ENCODE measurements at places on chromosomes 13 and 19.

DNA sequence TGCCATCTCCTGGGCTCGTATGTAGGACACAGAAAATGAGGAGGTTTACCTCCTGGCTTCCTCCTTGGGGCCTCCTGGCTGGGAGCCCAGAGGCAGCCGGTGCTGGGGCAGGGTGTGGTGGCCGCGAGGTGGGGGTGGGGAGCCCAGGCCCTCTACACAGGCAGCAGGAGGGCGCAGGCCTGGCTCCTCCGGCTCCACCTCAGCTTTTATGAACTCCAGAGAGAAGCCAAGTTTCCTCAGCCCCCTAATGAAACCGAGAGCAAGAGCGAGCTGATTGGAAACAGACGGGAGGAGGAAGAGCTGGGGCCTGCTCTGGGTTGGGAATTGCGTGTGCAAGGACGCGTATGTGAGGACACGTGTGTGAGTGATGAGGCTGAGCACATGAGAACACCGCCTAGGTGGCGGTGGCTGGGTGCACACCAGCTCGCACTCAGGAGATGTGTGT, 23.1 kb downstream of the LYL1 start:
- DNase-seq, result no peak

DNA sequence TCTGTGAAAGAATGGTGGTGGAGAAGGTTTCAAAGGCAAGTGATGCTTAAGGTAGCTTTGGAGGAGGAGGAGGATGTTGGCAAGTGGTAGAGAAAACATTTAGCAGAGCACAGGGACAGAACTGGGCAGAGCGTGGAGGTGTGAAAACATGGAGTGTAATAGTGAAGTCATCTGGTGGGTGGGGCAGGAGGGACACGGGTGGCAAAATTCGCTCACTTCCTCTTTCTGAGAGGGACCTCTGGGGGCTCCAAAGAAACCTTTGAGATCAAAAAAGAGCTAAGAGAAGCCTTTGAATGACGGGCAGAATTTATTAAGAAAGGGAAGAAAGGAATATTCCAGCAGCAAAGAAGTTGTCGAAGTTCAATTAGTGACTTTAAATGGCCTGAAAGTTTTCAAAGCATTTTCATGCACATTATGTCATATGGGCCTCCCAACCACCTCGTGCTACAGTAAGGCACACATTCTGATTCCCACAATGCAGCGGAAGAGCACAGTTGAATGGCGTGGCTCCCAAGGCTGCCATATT, 82.8 kb downstream of the STARD13 start:
- DNase-seq, result peak; percentile 33

- no peak for DNase-seq
Measured at GRCh38 chr13:101709952-101710351, 257.5 kb downstream of the ITGBL1 start.

DNA sequence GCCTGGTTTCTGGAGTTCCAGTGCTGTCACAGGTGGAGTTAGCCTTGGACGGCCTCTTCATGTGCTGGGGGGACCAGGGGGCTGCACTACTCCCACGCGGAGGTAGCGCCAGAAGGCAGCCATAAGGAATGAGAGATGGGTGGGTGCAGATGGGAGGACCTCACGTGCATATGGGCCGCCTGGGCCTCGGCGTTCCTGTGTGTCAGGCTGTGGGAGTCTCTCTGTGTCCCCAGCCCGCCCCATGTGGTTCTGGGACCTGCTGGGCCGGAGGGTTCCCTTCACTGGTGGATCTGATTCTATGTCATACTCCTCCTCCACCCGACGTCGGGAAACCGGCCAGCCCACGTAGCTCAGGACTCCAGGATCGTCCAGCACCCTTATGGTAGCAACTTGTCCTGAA, 149.0 kb upstream of the SOX1 start:
- DNase-seq, result no peak

- no peak for DNase-seq
Measured at GRCh38 chr19:4062419-4063368, 4.0 kb downstream of the ZBTB7A start.

GRCh38 chr13:39468306-39468705, 134.7 kb downstream of the LHFPL6 start:
- no peak for DNase-seq

GRCh38 chr13:96898646-96899254, 95.5 kb downstream of the OXGR1 start:
- no peak for DNase-seq

DNA sequence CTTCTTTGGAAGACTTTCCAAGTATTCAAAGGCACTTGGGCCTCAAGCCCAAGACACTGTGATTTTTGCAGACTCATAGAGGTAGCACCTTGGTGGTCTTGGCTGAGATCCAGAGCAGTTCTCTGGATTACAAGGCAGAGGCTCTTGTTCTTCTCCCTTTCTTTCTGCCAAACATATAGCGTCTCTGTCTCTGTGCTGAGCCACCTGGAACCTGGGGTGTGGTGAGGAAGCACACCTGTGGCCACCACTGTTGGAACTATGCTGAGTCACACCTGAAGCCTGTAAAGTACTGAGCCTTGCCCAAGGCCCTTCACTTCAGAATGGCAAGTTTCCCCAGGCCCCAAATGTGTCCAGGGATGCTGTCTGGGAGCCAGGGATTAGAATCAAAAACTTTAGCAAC, 127.5 kb downstream of the FREM2 start:
- no peak for DNase-seq

DNA sequence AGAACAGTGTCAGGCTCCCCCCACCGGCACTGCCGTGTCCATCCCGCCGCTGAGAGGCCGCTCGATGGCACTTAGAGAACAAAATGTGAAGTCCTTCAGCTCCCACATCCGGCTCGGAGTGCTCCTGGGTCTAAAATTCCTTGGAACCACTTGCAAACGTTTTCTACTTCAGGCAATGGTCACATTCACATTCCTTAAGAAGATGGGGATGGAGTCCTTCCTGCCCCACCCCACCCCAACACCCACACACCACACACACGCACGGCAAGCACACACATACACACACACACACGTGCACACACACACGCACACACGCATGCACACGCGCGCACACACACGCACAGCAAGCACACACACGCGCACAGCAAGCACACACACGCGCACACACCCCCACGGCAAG, 83.4 kb downstream of the SOX1 start:
- DNase-seq, result no peak

DNA sequence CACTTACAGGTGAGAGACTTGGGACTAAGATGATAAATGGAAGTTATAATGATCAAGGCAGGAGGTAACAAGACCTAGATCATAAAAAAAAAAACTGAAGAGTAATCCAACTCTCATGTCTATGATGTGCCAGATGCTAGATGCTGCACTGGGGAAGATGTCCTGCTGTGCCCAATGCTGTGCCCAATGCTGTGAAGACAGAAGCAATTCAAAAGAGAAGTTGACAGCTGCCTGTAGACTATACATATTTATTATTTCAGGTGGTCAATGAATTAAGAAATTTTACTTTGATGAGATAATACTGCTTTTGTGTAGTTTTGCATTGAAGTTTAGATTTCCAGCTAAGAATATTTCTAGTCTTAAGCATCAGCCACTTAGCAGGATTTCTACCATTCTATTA, 21.5 kb downstream of the VWA8 start:
- no peak for DNase-seq

GRCh38 chr19:50422397-50423278, 3.9 kb downstream of the SPIB start:
- DNase-seq, result no peak

DNA sequence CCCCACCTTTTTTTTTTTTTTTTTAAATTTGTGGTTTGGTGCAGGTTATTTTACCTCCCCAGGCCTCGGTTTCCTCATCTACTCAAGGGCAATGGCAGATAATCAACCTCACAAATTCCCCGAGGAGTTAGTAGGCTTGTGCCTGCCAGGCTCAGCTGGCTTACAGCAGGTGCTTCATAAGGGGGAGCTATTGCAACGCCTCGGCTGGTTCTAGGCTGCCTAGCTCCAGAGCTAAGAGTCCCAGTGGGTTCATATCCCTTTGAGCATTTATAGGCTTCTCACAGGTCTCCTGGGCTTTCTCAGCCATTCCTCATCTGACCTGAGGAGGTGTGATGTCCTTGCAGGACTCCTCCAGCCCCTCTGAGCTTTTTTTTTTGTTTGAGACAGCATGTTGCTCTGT, 10.6 kb downstream of the BCKDHA start:
- DNase-seq, result peak; percentile 49

DNA sequence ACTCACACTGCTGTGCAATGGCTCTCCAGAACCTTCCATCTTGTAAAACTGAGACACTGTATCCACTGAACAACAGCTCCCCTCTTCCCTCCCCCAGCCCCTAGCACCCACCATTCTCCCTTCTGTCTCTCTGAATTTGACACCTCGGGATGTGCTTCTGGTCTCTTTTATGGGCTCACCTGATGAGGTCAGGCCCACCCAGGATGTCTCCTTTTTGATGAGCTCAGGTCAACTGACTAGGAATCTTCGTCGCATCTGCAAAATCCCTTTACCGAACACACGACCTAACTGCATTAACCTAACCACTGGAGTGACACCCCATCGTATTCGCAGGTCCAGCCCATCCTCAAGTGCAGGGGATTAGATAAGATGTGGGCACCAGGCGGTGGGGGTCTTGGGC, 73.9 kb downstream of the GNG7 start:
- DNase-seq, result no peak

- peak; percentile 61 for DNase-seq
Measured at GRCh38 chr19:47110521-47111005, 3.0 kb downstream of the ZC3H4 start.

- DNase-seq, result peak; percentile 23
Measured at GRCh38 chr13:75566658-75567057, 17.1 kb downstream of the UCHL3 start.

DNA sequence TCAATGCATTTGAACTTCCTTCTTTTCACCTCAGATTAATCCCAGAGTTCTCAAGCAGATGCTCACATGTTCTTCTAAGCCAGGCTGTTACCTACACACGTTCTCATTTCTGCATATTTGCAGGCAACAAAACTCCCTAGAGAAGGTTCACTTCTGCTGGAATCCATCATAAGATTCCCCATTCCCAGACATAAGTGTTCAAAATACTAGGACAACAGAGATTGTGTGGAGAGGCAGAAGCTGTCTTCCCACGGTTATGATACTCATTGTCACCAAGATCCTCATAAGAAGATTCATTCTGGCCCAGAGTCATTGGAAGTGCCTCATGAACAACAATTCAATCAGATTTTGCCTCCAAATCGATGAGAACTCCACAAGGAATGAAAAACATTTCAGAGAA, 931.6 kb upstream of the MIR17HG start:
- DNase-seq, result no peak

- DNase-seq, result no peak
Measured at GRCh38 chr19:47499371-47499770, 15.4 kb upstream of the KPTN start.

GRCh38 chr13:81480634-81481033, 1139.7 kb upstream of the SPRY2 start:
- DNase-seq, result no peak

GRCh38 chr19:46739290-46739771, 6.5 kb upstream of the FKRP start:
- DNase-seq, result no peak

- DNase-seq, result no peak
Measured at GRCh38 chr13:43411211-43411610, 375.6 kb downstream of the ENOX1 start.

DNA sequence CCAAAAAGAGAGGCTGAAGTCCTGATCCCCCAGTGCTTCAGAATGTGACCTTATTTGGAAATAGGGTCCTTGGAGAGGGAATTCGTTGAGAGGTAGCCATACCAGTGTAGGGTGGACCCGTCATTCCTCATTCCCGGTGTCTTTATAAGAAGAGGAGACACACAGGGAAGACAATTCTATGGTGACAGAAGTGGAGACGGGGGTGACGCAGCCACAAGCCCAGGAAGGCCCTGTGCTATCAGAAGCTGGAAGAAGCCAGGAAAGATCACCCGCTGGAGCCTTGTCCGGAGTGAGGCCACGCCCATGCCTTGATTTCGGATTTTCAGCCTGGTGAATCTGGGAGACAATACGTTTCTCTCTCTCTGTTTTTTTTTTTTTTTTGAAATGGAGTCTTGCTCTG, 2.6 kb upstream of the MYPOP start:
- DNase-seq, result no peak

DNA sequence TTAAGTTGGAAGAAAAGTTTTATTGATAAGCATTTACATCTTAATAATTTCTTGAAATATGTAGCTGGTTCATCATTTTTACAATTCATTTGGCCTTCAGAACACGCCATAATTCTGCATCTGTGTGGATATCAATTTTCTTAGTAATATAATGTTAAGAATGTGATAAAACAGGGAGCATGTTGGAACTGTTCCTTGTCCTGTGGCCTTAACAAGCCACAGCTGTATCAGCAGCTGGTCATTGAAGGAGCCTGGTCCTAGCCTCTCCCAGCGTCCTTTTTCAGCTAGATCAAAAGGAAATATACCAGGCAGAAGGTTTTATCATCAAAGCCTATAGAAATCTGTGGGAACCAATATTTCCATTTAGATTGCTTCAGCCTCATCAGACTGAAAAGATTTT, 421.8 kb downstream of the SPRY2 start:
- DNase-seq, result no peak

- DNase-seq, result no peak
Measured at GRCh38 chr19:4737955-4738600, 14.4 kb upstream of the DPP9 start.

DNA sequence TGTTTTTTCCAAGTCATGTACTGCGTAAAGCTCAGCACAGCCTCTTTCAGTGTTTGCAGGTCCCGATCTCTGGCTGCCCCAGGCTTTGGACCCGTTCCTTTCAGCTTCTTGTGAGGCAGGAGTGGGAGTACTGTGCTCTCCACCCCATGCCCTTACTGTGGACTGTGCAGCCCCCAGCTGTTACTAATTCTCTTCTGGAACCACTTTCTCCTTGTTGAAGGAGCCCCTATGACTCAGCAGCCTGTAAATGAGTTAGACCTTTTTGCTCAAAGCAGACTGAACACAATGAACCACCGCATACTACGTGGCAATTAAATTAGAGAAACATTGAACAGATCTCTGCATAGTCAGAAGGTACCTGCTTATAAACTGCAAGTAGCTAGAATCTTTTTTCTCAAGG, 39.0 kb downstream of the SERTM1 start:
- no peak for DNase-seq

DNA sequence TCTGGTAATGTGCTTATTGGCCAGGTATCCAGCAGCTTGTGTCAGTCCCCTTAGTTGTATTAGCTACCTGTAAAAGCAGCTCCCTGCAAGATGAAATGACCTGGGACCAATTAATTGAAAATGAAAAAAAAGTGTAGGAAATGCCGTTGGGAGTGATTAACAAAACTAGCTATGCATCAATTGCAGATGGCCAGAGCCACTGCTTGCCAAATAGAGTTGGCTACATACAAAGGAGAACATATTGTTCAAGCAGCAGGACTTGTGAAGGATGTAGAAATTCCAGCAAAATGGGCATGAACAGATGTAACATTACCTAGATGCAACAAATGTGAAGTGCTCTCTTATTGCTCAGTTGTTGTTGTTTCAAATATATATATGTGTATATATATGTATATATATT, 300.5 kb downstream of the PCDH17 start:
- no peak for DNase-seq
